ENCODE measurements at places on chromosomes 4 and X. TPM values are rescaled to one million over a fixed set of nuclear protein-coding genes. Genes with fewer than 3 reads are reported as not detected.

The NXF3 gene
- 3.5 TPM for total RNA-seq

The INTS6L gene
- total RNA-seq = 4.3 TPM

The SPP1 gene
- 2,902 TPM for total RNA-seq

The PAGE2B gene
- not detected for total RNA-seq

The NDST4 gene
- 0.66 TPM for total RNA-seq

The RASGEF1B gene
- total RNA-seq = 35.2 TPM

The CLIC2 gene
- total RNA-seq = 26.2 TPM

The TBC1D8B gene
- 4.4 TPM for total RNA-seq

The GPC3 gene
- total RNA-seq = 77.0 TPM

The MAGEA10 gene
- not detected for total RNA-seq

The TCP11X2 gene
- not detected for total RNA-seq

The DAPP1 gene
- 2.4 TPM for total RNA-seq

The NEUROG2 gene
- not detected for total RNA-seq

The SPATA18 gene
- 3.1 TPM for total RNA-seq

The MGARP gene
- not detected for total RNA-seq

The SLC10A6 gene
- total RNA-seq = 16.4 TPM

The DGAT2L6 gene
- total RNA-seq = not detected

The SUPT20HL1 gene
- total RNA-seq = not detected

The MTNR1A gene
- total RNA-seq = not detected

The GLOD5 gene
- total RNA-seq = not detected

The MAGED4 gene
- total RNA-seq = not detected

The FLNA gene
- total RNA-seq = 1,045 TPM

The ASB12 gene
- total RNA-seq = not detected

The FAM193A gene
- 23.8 TPM for total RNA-seq

All from subcutaneous adipose tissue (tissue), 4 donors.